ENCODE measurements at places on chromosomes 7 and 10.

DNA sequence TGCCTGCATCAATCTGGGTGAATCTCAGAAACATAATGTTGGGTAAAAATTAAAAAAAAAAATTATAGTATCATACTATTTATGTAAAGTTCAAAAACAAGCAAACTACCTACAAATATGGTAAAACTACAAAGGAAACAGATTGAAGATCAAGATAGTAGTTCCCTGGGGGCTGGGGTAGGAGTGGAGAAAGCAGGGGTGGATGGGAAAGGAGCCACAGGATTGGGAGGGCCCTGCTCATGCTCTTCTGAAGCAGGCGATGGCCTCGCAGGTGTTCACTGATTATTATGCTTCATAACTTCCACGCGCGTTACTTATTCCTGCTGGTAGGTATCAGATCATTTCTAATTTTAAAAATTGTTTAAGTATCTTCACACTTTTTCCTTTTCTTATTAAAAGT, 96.0 kb upstream of the GATA3 start:
- DNase-seq: no peak

- no peak for DNase-seq
Measured at GRCh38 chr10:122308417-122309141, 37.5 kb downstream of the BTBD16 start.

- DNase-seq: no peak
Measured at GRCh38 chr7:24932815-24933214, 47.2 kb downstream of the OSBPL3 start.

GRCh38 chr7:93629291-93629801, 54.8 kb upstream of the CALCR start:
- no peak for DNase-seq

DNA sequence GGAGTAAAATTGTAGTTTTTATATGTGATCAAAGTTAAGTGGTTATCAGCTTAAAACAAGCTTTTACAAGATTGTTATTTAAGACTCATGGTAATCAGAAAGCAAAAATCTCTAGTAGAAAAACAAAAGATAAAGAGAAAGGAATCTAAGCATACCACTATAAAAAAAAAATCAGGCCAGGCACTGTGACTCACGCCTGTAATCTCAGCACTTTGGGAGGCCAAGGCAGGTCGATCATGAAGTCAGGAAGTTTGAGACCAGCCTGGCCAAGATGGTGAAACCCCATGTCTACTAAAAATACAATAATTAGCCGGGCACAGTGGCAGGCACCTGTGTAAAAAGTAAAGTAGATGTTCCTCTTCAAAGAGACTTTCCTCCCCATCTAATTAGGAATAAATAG, 265.9 kb upstream of the NRP1 start:
- DNase-seq: no peak

All from pons (tissue), 1 donor.